ENCODE measurements at places on chromosomes 12 and 14.
A peak's percentile ranks its signal among the peaks of the same experiment; 100 is the strongest.

DNA sequence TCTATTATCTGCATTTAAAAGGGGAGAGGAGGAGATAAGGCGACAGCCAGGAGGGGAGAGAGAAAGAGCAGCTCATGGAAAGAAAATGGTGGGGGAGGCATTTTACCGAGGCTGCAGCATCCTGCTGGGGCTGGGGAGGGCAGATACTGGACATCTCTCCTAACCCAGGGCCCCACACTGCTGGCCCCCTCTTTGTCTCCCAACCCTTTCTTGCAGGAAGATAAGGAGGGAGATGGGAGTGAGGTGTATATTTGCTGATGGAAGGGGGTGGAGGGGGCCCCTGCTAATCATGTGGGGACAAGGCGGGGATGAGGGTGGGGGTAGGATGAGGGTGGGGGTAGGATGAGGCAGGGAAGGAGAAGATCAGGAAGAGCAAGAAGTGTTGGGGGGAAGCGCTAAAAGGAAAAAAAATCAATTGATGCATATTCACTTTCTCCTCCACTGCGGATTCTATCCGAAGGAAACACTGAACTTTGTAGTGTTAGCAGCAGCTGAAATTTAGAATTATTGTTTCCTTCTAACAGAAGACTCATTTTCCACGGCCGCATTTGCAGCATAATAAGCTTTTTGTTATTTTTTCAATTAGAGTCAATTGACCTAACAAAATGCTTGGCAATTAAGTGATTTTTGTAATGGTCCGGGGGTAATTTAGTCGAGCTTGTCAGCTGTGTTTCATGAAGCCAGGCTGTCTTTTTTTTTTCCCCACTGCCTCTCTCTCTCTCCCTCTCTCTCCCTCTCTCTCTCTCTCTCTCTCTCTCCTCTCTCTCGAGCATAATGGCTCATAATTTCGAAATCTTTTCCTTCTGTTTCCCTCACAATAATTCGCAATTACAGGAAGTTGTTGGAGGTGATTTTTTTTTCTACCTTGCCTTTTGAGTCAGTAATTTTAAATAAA lies 1134.6 kb downstream of the BCL11B start:
- no peak for DNase-seq

DNA sequence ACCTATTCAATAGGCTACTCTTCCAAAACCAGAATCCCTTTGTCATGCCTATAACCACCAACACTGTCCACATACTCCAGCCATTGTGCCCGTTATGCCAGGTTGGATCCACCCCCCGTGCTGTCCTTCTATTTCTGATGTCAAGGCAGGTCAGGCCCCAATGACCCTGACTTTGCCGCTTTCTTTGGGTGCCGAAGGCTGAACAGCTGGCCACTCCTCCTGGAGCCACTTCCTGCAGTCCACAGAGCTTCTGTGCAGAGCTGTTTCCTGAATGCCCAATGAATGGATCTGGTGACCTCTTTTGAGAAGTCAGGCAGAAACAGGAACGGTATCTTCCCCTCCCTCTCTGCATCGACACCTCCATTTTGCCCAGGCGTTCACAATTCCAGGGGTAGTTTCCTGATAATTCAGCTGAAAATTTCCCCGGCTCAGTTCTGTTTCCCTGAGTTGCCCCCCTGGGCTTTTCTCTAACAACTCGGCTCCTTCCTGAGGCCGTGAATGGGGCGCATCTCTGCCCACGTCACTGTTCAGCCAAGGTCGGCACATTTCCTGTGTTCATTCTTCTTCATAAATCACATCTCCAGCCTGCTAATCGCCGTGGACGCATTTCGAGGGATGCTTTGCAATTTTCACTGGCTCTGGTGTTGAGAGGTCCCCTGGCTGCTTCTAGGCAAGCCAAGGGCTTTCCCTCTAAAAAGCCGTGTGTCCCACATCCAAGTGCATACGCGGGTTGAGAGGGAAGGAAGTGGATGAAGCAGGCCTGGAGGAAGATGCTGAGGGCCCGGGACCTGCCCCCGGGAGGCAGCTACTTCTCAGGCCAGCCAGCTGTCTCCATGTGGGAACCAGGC lies 86.5 kb downstream of the PAPOLA start:
- no peak for DNase-seq

DNA sequence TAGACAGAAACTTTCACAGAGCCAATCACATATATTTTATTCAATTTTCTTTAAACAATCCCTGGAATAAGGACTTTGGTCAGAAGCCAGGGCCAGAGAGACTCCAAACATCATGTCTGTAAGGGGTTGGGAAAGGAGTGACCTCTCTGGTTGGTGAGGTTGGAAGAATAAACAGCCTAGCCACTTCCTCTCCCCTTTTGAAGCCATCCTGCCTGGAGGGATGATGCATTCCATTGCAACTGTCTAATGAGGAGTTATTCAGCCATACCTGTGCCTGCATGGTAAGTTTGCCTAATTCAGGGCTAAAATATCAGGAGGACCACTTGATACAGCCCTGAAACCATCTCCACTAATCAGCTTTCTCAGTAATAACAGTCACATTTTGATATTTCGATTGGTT lies 299.8 kb downstream of the KCNH5 start:
- DNase-seq, result no peak

DNA sequence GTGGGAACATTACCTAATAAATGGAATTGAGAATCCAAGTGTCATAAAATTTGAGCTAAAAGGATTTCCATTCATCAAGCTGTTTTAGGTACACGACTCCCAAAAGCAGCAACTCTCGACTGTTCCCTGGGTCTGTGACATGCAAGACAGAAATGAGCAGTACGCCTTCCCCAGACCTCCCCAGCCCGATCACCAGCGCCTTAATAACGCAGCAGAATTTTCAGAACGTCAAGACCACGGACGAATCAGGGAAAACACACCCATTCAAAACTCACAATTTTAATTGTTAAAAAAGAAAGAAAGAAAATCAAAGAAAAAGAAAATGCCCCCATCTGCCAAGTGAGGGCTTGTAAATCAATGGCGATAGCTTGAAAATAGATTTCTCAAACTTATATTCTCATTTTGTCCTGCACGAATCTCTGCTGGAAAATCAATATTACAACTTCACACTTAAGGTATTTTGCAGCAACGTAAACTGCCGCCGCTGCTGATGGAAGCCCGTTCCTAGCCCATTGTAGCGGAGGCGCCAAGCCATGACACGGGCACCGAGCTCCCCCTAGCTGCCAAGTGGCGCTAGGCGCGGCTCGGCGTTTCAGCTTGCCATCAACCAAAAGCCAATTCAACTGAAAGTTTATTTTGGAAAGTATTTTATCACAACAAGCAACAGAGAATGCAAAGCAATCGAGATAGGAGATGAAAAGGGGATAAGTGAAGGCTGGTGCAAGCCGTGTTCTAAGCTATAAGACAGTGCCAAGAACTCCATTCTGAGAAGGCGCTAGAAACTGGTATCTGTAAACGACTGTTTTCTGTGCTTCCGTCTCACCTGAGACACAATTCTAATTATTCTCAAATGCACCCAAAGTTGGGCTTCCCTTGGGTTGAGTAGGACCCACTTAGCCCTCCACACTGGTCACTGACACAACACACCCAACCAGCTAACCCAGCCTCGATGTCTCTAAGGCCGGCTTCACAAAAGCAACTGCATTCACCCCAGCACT lies 5.5 kb downstream of the BCL11B start:
- DNase-seq, result peak; percentile 80

- DNase-seq, result no peak
Observed at GRCh38 chr12:18690653-18691052, 47.2 kb downstream of the PLCZ1 start.

- DNase-seq, result no peak
Observed at GRCh38 chr14:36518031-36518585, 1.9 kb downstream of the NKX2-1 start.

DNA sequence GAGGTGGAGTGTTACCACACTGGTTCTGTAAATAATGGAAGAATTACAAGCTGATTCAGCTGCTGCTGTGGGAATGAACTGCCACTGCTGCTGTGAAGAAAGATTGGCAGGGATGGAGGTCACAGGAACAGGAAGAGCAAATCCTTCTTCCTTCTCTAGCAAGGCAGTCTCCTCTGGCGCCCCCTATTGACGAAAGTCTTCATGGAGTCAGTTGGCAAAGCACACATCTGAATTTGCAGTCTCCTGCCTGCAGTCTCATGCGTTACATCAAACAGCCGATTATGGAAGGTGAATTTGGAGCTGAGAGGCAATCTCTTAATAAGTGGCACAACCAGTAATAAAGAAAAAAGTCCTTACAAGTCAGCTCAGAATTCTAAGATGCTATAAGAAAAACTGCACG lies 106.0 kb upstream of the TMTC1 start:
- DNase-seq, result no peak

- no peak for DNase-seq
Observed at GRCh38 chr12:124761871-124762270, 101.8 kb downstream of the SCARB1 start.

- no peak for DNase-seq
Observed at GRCh38 chr12:93892423-93893268, 215.5 kb downstream of the CRADD start.

GRCh38 chr12:51357374-51358047 lies 11.0 kb upstream of the CELA1 start:
- DNase-seq, result no peak
